8988T (cell line): ENCODE measurements at places on chromosomes 7 and 10.

DNA sequence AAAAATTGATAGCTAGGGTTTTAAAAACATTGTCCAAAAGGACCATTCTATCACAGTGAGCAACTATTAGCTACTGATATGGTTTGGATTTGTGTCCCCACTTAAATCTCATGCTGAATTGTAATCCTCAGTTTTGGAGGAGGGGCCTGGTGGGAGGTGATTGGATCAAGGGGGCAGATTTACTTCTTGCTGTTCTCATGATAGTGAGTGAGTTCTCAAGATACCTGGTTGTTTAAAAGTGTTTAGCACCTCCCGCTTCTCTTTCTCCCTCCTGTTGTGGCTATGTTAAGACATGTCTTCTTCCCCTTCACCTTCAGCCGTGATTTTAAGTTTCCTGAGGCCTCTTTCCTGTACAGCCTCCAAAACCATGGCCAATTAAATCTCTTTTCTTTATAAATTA lies 500.4 kb upstream of the POT1 start:
- no peak for DNase-seq

DNA sequence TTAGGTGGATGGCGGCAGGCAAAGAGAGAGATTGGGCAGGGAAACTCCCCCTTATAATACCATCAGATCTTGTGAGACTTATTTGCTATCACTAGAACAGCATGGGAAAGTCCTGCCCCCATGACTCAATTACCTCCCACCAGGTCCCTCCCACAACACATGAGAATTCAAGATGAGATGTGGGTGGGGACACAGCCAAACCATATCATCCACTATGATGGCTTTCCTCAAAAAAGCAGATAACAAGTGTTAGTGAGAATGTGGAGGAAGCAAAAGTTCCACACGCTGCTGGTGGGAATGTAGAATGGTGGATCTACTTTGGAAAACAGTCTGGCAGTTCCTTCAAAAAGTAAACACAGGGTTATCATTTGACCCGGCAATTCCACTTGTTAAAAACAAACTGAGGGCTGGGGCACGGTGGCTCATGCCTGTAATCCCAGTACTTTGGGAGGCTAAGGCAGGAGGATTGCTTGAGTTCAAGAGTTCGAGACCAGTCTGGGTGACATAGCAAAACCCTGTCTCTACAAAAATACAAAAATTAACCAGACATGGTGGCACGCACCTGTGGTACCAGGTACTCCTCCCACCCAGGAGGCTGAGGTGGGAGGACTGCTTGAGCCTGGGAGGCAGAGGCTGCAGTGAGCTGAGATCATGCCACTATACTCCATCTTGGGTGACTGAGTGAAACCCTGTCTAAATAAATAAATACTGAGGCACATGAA lies 161.4 kb upstream of the EEPD1 start:
- no peak for DNase-seq

GRCh38 chr7:26993816-26994810 lies 101.7 kb downstream of the HOXA1 start:
- DNase-seq = no peak

- no peak for DNase-seq
Observed at GRCh38 chr7:142933624-142934023, at the start of gene TRPV5. Gene TRPV5, minus strand, starts transcription at chr7:142933746. Its CDS starts 287 bp downstream, at chr7:142933459.

DNA sequence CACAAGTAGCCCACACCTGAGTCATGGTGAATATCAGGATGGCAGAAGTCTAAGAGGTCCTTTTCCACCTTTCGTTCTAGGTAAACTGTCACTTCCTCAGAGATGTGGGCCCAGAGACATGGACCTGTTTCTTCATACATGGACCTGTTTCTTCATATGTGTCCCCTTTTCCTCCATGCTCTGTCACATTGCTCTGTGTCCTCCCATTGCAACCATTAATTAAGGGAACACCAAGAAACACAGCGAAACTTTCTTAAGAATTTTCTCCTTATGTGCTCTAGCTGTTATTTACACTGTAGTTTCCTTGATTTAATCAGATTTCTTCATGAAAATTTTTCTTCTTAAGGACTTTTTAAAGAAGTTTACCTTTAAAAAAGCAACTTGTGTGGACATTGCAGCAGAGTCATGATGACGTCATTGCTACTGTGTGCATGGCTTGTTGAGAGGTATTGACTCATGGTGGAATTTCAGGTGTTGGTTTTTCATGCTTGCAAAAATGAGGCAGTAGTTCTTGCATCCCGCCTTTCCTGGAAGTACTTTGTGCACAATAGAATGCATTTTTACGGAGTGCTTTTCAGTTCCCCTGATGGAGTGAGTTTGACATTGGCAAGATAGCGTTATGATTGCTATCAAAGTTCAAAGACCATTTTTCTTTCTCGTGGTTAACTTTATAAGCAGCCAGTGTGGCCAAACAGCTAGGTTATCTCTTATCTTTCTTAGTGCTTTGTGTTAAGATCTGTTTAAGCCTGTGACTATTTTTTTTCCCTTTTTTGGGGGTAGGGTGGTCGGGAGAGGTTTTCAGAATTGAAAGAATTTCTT lies 37.7 kb downstream of the CFAP58 start:
- DNase-seq = no peak

DNA sequence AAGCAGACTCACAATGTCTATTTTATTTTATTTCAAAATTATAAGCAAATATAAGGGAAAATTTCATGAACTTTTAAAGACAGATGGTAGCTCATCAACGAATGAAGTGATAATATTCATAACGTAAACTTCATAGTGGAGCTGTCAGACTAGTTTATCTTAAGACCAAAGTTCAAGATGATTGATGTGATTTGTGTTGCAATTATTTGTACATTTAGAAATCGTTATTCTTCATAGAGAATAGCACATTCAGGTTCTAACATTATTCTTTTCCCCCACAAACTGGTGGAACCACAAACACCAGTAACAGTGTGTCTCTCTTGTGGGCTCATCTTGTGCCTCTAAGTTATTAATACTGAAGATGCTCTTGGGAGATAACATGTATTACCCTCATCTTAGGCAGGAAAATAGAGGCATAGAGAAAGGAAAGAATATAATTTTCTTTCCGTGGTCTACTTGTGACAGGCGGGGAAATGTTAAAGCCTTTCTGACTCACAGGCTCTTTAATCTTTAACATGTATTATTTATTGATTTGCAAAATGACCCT lies 37.0 kb downstream of the CCSER2 start:
- no peak for DNase-seq

GRCh38 chr7:24756545-24757352 lies 515 bp downstream of the GSDME start:
- peak; percentile 21 for DNase-seq

GRCh38 chr7:87999261-87999660 lies 65.2 kb downstream of the ADAM22 start:
- no peak for DNase-seq

GRCh38 chr10:49488056-49488717 lies 50.7 kb downstream of the ERCC6 start:
- no peak for DNase-seq

DNA sequence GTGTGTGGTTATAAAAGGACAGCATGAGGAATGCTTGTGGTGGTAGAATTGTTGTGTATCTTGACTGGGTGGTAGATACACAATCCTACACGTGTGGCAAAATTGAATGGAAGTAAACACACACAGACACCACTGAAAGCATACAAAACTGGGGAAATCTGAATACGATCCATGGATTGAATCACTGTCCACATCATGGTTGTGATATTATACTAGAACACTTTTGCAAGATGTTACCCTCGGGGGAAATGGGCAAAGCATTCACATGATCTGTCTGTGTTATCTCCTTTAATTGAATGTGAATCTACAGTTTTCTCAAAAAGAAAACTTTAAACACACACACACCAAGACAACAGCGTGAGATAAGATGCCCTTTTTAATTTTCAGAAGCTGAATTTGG lies 165.2 kb upstream of the CELF2 start:
- DNase-seq = no peak

- DNase-seq = no peak
Observed at GRCh38 chr7:156464339-156464738, 176.2 kb upstream of the RNF32 start.

GRCh38 chr10:109914966-109915365 lies 8.3 kb downstream of the XPNPEP1 start:
- no peak for DNase-seq

- DNase-seq = no peak
Observed at GRCh38 chr7:97733276-97734161, 1.6 kb downstream of the TAC1 start.

DNA sequence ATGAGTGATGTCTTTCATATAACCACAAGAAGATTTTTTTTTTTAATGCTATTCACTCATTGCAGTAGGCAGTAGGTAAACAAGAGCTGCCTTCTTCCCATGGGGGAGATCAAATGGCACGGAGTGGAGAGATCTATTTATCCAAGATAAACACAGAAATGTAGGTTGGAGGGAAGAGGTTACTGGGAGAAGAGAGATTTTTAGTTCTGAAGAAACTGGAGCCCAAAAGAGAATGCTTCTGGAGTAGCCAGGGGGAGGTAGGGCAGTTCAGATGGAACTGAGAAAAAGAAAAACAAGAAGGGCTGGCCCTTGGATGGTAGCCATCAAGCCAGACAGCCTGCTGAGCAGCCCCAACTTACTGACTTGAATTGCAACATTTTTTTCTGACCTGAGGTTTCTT lies 270.1 kb upstream of the TPK1 start:
- no peak for DNase-seq

- no peak for DNase-seq
Observed at GRCh38 chr7:8018961-8019360, 50.4 kb downstream of the GLCCI1 start.

DNA sequence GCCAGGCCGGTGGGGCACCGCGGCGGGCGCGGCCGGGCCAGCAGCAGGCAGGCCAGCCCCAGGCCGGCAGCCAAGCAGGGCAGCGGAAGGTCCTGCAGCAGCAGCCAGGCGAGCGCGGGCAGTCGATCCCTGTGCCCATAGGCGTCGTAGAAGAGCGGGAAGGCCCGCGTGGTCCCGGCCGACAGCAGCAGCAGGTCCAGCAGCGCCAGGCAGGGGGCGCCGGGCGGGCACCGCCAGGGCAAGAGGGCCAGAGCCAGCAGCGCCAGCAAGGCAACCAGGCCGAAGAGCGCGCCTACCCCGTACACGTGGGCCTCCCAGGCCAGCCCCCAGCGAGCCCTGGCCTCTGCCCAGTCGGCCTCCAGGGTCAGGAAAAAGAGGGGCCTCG lies 8.4 kb upstream of the RBM28 start:
- no peak for DNase-seq

- no peak for DNase-seq
Observed at GRCh38 chr10:102779680-102780526, 36.2 kb downstream of the WBP1L start.

DNA sequence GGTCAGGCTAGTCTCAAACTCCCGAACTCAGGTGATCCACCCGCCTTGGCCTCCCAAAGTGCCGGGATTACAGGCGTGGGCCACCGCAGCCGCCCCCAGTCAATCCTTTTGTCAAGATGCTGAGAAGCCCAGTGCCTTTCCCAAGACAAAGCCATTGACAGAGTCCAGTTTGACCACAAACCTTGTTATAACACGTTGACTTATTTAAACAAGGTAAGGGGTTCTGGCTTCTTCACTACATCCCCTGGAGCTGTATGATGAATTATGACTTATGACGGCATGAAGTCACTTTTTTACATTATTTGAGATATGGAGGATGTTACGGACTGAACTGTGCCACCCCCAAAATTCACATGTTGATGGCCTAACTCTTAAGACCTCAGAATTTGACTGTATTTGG lies 5.8 kb upstream of the SEC61G start:
- DNase-seq = no peak

- no peak for DNase-seq
Observed at GRCh38 chr7:142808461-142808801, 37.7 kb downstream of the PRSS2 start.

- DNase-seq = no peak
Observed at GRCh38 chr7:43166686-43167085, 54.2 kb downstream of the HECW1 start.

DNA sequence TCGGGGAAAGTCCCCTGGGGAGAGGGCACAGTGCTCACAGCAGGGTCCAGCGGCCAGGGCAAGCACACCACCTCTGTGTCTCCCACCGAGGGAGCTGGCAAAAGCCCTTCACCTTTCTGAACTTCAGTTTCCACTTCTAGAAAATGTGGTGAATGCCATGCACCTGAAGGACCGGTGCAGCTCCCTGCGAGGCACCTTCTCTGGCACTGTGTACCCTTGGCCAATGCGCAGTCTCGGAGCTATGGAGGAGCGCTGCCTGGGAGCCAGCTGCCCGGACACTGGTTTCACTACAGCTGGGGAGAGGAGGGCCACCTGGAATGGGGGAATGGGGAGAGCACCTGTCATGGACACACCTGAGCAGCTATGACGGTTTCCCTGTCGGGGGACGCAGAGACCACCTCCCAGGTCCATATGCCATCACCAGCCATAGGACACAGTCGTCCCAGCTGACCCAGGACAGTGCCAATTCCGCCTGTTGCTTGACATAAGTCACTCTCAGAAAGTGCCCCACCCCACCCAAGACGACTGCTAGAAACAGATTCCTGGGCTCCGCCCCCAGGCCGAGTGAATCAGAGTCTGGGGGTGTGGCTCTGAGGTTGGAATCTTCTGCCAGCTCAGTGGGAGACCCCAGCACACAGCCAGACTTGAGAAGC lies 16.8 kb downstream of the RASGEF1A start:
- peak; percentile 43 for DNase-seq

- DNase-seq = no peak
Observed at GRCh38 chr10:37681617-37681999, 175.8 kb downstream of the ZNF248 start.

GRCh38 chr7:99146979-99147378 lies 3.1 kb upstream of the SMURF1 start:
- DNase-seq = no peak
